ENCODE measurements at places on chromosomes 2 and 18.

GRCh38 chr2:121875585-121876185 lies 120.2 kb downstream of the TSN start:
- no peak for DNase-seq

- DNase-seq = no peak
Measured at GRCh38 chr2:238509151-238509835, 82.6 kb downstream of the ASB1 start.

- DNase-seq = no peak
Measured at GRCh38 chr18:55283309-55283708, 304.7 kb downstream of the TCF4 start.

DNA sequence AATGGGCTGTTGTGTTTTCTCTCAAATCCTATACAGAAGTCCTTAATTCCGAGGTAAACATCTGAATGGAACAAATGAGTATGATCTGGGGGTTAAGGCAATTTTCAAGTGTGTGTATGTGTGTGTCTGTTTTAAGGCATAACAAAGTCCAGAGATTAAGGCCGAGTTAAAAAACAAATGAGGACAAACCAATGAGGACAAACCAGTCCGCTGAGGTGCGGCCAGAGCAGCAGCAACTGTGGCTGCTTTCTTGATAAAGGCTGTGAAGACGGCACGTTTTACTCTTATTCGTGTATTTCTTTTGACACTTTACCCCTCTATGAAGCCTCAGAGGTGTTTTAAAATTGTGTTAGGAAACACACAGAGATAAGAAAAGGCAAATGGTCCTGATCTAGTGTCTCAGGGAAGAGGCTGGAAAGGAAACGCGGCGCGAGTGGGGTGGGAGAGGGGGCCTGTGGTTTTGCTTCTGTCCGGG lies 495 bp upstream of the GULP1 start:
- no peak for DNase-seq

- no peak for DNase-seq
Measured at GRCh38 chr2:11550901-11551568, 17.2 kb downstream of the GREB1 start.

Data from stimulated activated CD4-positive, alpha-beta T cell treated with anti-CD3 and anti-CD28 coated beads, Interleukin-4, amount 100 ng/mL, for 4 hours (primary cell).